NCI-H1105 treated with DMSO at 0.1 percent for 48 hours (cell line): ENCODE measurements at places on chromosomes 3 and 15.

DNA sequence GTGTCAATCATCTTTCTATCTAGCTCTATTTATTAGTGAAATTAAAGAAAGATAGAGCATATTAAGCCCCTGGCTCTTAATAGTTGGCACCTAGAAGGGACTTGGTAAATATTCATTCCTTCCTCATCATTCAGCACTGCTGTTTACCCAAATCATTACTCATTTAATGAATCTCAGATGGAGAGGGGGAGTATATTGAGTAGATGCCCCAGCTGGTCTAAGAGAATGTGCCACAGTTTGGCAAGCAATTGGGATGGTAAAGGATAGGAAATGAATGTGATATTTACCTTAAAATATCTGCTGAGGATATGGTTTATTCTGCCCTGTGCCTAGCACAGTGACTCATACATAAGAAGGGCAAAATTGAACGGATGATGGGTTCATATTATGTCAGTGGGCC is 6.0 kb downstream of the IL1RAP start:
- no peak for DNase-seq

DNA sequence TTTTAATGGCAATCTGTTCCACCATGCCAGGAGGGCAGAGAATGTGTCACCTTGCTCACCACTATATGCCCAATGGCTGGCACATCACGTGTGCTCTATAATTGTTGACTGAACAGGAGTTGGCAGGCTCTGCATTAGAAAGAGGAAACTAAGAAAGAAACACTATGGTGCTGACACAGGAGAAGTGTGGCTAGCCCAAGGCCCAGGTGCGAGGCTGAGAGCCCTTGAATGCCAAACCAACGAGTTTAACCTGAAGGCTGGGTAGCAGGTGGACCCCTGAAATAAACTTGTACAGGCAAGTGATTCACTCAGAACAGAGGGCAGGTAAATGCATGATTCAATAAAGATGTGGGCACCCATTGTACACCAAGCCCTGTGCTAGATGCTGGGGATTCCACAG is 2.4 kb downstream of the CHCHD4 start:
- no peak for DNase-seq

GRCh38 chr3:10319251-10319650 is 1.7 kb downstream of the SEC13 start:
- DNase-seq = no peak

- DNase-seq = no peak
These were observed 64.2 kb upstream of the LINGO1 start for GRCh38 chr15:77696871-77697270.

GRCh38 chr15:87929841-87930240 is 326.7 kb downstream of the NTRK3 start:
- no peak for DNase-seq

DNA sequence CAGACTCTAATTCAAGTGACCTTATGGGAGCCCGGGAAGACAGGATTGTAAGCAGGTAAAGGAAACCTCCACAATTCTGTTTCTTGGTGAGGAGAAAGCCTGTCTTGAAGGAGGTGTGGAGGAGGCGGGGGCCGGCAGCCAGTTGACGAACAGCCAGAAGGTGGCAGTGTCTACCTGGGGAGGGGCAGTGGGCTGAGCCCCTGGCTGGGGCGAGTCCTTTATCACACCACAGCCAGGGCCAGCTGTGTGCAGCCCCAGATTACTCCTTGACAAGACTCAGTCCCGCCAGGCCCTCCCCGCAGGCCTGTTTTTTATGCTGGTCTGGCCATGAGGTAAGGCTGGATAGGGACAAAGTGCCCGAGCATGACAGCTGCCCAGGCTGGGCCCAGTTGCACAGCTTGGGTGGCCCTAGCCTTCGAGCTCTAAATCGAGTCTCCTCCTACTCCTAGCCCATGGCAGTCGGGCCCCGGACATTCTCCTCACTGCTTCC is 40.9 kb upstream of the IDH2 start:
- peak; percentile 0 for DNase-seq

DNA sequence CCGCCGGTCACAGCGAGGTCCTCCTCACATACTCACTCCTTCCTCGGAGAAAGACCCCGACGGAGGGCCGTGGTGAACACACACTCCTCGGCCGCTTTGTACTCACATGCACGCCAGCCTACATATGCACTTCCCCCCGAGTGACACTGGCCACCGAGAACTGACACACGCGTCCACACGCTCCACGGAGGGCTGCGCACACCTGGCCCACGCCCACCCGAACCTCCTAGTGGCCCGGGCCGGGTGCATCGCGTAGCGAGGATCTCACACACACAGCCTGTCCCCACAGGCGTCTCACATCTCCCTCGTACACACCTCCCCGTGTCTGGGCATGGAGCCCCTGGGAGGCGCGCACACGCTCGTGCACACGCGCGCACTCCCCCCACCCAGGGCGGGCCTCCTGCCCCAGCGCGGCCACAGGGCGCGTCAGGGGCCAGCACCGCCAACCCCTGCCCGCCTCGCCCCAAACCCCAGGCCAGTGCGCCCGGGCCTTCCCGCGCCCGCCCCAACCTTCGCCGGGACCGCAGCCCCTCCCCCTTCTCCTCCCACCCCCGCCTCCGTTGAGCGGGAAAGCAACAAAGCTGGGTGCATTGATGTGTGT is 411 bp upstream of the C3orf70 start:
- DNase-seq = no peak

- DNase-seq = no peak
These were observed 11.4 kb downstream of the CCDC14 start for GRCh38 chr3:123949641-123950040.
